ENCODE measurements at places on chromosomes 2 and 18.

- no peak for DNase-seq
These were observed 127.0 kb downstream of the INHBB start for GRCh38 chr2:120472891-120473309.

DNA sequence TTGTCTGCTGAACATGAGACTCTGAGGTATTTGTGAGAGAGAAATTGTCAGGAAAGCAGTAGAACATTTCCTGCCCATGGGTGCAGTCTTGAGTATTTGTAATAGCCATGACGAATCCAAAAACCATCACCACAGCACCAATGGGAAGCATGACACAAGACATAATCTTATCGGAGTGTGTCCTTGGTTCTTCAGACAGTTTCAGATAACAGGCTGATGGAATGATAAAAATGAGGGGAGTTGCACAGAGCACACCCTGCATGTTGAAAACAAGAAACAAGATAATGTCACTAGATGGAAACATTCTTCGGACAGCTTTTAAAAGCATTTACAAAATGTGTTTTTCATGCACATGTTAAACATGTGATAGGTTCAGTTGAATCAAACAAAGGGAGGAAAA is 56.9 kb downstream of the SLC38A11 start:
- peak; percentile 73 for DNase-seq

DNA sequence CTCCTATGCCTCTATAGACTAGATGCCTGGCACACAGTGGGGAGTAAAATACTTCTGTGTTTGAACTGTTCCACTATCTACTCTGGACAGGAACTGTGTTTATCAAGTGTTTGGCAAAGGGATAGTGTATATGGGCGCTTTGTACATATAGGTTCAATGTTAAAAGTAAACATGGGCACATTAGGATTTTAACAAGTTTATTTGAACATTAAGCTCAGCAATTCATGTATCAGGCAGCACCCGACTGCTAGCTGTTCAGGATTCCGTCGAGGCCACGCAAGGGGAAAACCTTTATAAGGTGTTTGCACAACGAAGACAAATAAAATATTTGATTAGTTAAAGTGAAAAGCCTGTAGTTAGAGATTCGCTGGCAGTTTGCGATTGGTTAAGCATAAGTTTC is 43.4 kb upstream of the ROCK2 start:
- no peak for DNase-seq

GRCh38 chr2:147352264-147353071 is 492.4 kb upstream of the ACVR2A start:
- no peak for DNase-seq

- DNase-seq, result no peak
These were observed 406.0 kb downstream of the TGIF1 start for GRCh38 chr18:3855966-3856365.

DNA sequence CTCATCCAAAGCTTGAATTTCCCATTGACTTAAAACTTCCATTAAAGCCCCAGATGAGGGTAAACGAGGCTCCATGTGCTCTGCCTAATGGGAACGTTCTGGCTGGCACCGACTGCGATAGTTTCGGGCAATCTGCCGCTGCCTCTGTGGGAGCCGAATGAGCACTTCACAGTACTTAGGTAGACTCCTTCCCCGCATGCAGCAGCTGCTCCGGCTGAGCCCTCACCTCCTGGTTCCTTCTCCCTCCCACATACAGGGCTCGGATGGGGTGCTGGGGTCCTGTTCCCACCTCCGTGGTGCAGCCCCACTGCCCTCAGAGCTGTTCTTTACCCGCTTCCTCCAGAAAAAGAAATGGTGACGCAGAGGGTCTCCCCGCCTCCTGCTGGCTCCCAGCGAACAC is 476.5 kb upstream of the SALL3 start:
- DNase-seq, result no peak
